ENCODE measurements at places on chromosomes 11 and 22.

DNA sequence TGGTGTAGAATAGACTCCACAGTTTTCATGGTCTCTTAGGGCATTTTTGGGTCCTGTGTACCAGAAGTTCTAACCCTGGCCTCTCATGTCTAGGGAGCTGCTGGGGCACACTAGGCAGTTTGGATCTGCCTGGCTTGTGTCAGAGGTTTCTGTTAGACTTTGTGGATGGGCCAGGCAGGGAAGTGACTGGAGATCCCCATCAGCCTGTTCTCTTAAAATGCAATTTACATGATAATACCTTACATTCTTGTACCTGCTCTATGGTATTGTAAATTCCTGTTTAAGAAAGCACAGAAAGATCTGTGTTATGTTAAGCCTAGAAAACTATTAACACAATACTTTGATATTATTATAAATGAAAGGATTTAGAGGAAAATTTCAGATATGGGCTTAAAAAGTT, 104.0 kb downstream of the ARHGAP42 start:
- no peak for DNase-seq

DNA sequence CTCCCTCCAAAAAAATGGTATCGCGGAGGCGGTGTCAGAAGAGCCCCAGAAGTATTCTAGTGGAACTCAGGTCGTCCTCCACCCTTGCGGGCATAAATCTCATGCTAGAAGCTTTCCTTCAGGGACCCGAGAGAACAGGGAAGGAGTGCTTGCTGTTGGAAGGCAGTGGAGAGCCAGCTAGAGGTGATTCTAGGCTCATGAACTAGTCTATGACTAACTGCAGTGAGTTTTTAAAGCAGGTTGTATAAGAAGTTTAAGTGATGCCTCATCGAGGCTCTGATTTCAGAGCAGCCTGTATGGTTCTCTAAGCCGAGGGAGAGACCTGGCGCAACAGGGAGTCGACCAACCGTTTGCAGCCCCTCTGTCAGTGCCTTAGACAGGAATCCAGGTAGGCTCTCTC, 85.7 kb downstream of the TBC1D22A start:
- no peak for DNase-seq

DNA sequence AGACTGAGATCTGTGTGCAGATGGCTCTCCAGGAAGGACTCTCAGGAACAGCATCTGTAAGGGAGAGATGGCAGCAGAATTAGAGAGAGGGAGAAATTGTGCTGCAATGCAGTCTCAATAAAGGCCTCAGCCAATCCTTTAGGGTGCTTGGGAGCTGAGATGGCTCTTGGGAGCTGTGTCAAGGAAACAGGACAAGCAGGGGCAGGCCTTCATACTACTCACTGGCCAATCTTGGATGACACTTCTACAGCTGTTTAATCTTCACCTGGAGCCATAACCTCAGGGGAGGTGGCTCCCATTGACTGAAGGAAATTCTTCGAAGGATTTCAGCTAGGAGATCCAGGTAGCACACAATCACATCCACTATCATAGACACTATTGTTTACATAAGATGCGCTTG, 10.0 kb downstream of the OR5B21 start:
- DNase-seq, result no peak

DNA sequence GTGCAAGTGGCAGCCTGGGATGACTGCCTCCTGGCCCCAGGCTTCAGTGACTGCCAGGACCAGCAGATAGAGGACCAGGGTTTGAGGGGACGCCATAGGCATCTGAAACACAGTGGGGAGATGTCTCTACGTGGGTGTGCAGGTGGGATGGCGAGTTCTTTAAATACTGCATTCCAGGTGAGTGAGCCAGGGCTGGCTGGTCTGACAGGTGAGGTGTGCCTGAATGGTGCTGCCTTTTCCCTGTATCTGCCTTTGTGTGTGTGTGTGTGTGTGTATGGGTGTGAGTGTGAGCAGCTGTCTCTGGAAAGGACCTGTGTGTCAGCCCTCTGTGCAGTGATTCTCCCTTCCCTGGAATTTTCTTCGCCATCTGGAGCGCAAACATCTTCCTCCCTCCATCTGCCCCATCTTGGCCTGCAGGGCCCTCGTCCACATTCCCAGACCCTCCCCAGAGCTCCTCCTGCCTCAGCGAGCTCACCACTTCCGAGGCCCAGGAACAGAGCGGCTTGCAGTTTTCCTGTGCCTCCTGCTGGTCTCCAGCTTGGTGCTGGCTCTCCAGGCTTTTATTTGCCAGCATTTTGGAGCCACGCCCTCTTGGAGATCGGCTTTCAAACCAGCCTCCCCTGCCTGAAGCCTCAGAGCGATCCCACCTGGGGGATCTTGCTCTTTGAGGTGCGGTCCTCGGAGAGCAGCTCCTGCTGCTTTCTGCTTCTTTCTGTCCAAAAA, at the start of gene GPHA2:
Gene GPHA2 (minus strand): TSS at position 535 of the 723 bp plus-strand sequence. CDS start 433 bp downstream, at position 102.
- no peak for DNase-seq

- no peak for DNase-seq
Observed at GRCh38 chr11:7582338-7582985, 68.7 kb downstream of the PPFIBP2 start.

DNA sequence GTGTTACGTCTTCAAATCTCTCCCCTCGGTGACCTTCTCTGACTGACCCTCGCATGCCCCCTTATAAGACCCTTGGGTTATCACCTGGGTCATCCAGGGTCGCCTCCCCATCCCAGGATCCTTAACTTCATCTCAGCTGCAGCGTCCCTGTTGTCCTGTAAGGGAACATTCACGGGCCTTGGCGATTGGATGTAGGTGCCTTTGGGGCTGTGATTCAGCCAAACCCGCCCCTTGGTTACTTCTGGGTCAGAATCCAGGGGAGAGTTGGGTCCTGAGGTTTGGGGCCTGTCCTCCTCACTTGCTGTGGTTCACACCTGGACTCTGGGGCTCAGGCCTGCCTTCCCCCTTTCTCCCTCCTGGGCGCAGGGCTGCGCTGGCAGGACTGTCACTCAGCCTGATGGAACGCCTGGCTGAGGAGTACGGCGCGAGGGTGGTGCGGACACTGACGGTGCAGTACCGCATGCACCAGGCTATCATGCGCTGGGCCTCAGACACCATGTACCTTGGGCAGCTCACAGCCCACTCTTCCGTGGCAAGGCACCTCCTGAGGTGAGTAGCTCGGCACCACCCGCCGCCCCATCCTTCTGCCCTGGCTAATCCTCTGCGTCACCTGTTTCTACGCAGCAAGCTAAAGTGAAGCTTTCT, 29.4 kb downstream of the IGHMBP2 start:
- DNase-seq, result no peak

DNA sequence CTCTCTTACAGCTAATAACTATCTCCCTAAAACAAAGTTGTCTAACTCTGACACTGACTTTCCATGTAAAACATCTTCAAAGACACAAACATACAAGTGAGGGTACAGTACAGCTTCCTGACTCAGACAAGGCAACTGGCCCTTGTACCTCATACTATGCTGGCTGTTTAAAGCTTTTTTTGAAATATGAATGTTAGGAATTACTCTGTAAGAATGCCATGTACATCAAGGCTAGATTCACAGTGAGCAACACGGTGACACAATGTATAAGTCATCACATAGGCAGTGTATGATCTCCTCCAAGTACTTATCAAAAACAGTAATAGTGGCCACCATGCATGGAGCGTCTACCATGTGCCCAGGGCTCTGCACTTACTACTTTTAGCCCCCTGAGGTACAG, 28.6 kb downstream of the ALG8 start:
- DNase-seq, result no peak

DNA sequence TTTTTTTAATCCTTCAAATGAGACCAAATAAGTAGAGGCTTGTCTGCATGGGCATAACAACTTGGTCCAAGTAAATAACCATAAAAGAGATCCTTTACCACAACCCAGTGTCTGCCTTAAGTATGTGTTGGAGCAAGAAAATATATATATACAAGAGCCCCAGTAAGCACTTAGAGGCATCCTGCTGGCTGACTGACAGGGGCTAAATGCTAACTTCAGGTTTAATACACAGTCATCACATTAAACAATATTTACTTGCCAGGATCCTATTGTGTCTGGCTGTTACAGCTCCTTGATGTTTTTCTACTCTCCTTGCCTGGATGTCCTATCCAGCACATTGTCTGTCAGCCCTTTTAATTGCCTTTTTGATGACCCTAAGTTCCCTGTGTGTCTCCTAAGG, 37.5 kb upstream of the MMP20 start:
- DNase-seq, result no peak

DNA sequence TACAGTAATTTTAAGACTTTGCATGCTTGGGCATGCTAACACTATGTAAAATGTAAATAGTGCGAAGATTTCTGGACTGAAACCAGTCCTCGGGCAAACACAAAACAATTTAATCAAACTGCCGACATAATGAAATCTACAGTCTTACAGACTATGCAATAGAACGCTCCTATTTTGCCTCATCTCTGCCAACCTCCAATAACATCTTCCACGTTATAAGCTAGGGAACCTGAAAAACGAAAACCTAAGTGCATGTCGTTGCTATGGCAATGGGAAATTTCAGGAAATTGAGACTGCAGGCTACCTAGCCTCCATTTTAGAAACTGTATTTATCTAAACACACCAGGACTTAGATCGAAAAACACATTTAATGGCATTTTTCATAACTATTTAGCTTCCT, 1.1 kb downstream of the CSTF3 start:
- DNase-seq, result peak; percentile 58

- no peak for DNase-seq
Observed at GRCh38 chr11:19842505-19842904, 129.9 kb downstream of the NAV2 start.

DNA sequence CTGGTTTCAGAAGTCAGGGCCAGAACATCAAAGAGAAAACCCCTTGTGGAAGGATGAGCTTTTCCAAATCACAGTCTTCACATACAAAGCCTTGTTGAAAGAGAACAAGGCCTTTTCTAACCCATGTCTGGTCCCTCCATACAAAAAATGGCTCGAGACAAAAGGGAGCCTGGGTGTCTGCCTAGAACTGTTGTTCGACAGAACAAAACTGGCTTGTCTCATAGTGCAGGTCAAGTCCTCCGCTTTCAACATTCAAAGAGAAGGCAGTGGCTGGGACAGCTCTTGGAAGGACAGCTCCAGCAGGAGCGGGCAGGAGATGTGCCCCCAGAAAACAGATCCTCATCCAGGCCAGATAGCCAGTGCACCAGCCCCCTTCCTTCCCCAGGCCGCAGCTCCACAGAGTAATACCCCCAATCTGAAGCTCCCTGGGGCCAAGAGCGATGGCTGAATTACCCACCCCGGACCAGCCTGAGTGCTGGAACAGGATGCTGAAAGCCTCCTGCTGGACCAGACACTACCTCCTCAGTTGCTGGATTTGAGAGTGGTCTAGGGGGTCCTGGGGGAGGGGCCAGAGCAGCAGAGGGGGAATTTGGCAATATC, 27.6 kb downstream of the USH1C start:
- DNase-seq, result no peak

GRCh38 chr22:36425977-36426523, 38.3 kb upstream of the MYH9 start:
- DNase-seq, result peak; percentile 59

- DNase-seq, result peak; percentile 23
Observed at GRCh38 chr11:8221917-8222495, 41.7 kb downstream of the LMO1 start.

DNA sequence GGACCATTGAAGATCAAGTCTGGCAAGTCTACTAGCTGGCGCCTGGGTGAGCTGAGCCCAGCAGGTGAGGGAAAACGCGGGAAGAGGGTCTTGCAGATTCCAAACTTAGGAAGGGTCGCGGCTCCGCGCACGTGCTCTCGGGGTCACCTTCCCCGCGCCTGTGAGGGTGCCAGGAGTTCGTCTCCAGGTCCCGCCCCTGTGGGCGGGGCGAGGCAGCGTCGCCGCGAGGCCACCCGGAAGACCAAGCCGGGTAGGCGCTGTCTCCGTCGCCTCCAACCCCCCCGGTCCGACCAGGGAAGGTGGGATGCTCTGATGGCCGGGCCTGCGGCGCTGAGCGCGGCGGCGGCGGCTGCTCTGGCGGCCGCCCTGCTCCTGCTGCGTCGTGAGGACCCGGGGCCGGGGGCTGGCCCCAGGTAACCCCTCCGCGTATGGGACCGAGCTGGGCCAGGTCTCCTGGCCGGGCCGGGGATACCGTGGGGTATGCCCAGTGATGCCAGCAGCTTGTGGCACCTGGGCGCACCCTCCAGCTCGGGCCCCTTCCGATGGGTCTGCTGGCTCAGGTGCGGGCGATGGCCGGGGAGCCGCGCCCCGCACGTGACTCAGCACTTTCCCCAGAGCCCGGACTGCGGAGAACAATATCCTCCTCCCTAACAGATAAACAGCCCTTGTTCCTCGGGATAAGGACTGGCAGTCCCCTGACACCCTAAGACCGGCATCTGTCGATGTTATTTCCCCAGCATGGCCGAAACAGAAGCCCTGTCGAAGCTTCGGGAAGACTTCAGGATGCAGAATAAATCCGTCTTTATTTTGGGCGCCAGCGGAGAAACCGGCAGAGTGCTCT, at the start of gene HTATIP2:
Gene HTATIP2 (plus strand): TSS at position 215 of the 841 bp plus-strand sequence. CDS start 524 bp downstream, at position 739.
- DNase-seq, result peak; percentile 66

- DNase-seq, result no peak
Observed at GRCh38 chr11:75625991-75626888, 42.6 kb downstream of the MAP6 start.

DNA sequence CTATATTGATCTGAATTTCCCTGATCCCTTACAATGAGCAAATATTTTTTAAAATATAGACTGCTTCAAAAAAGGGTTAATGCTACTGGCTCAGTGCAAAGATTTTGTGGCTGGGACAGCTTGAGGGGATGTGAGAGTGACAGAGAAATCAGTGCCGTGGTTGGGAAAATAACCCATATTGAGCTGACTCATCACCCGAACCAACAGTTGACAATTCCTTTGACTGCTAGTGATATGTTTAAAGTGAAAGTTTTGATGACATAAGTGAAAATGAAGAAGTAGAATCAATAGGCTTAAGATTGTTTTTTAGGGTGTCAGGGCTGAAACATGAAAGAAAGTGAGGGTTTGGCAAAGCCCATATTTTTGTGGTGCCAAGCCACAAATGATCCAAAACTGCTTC, 257.1 kb upstream of the TENM4 start:
- DNase-seq, result no peak

DNA sequence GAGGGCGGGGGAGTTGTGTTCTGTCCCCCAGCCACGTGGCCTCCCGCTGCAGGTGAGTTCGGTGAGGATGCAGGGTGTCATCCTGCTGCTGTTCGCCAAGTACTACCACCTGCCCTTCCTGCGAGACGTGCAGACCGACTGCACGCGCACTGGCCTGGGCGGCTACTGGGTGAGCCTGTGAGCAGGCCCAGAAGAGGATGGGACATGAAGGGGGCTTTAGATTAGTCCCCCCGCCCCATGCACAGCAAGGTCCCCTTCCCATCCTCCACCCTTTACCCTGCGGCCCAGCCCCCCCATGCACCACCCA, 4.1 kb downstream of the INPP5J start:
- DNase-seq, result no peak

DNA sequence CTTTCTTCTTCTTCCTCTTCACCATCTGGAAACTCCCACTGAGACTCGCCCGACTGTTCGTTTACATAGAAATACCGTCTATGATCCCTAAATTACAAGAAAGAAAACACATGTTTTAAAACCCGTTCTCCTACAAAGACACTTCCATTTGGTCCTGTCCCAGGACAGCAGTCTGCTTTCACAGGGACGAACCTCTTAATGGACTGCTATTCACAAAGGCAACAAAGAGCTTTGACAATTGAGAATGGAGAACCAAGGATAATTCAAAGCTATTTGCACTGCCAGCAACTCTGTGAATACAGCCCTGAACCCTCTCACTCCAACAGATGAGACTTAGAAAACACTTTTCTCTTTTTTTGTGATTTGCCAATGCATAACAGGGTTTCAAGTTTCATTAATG, 16.3 kb upstream of the AGBL2 start:
- no peak for DNase-seq

All from suppressor macrophage treated with lipopolysaccharide for 4 hours (primary cell).